Posterior vena cava (tissue), 2 donors: ENCODE measurements at places on chromosomes 7 and 10. TPM values are rescaled to one million over a fixed set of nuclear protein-coding genes. Genes with fewer than 3 reads are reported as not detected.
A peak's percentile ranks its signal among the peaks of the same experiment; 100 is the strongest.

The PKD2L1 gene
- not detected for total RNA-seq

GRCh38 chr7:55912748-55913158 is 25.5 kb downstream of the ZNF713 start:
- DNase-seq: no peak

The PARG gene
- total RNA-seq: 24.0 TPM

DNA sequence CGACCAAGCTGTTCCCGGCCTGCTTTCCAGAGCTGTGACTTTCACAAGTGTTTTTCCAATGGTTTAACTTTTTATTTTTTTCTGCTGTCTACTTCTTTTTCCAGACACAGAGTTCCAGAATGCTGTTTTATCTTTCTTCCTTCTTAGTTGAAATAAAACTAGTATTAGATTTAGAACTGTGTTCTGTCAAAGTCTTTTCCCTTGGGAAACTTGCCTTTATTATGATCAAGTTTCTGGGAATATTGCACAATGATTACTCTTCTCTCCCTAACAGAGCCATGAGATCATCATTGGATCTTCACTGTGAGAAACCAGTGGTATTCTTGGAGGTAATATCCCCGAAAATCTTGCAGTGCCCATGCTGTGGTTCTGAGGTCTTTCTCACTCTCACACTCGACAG is 104.9 kb upstream of the KCND2 start:
- no peak for DNase-seq

The HMX2 gene
- total RNA-seq: not detected

- DNase-seq: no peak
Observed at GRCh38 chr7:100394077-100394476, 20.8 kb downstream of the PILRA start.

The PNLIPRP3 gene
- total RNA-seq: not detected

DNA sequence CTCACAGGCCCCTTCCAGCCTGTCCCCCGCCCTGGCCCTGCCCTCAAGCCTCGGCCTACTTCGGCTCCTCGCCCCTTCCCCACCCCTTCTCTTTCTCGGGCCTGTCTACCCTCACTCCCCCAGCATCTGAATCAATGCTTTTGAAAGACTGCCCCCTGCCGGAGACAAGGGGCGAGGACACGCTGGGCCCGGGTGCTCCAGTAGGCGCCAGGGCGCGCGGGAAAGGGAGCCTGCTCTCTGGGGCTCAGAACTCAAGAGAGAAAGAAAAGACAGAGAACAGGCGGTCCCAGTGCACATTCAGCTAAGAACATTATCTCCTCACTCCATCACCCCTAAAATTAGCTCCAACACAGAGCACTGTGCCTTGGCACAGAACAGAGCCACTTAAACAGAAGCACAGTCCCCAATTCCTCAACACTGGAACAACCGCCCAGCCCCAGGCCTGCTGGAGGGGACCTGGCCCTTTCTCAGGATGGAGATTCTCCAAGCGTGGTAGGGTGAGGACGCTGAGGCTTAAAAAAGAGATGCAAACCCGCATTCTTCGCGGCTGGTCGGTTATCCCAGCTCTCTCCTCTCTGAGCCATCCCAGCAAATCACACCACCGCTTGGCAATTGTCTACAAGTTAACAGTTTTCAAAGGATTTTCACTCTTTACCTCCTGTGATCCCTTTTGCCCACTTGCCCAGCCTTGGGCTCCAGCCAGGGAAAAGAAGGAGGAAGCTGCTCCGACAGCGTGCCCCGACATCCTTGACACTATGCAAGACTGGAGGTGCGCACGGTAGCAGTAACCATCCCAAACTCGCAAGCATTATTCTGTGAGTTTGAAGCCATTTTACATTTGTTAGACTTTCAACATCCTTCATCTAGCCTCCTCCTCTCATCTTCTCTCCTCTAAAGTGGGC is 2.1 kb downstream of the GIGYF1 start:
- DNase-seq: peak; percentile 94

- no peak for DNase-seq
Observed at GRCh38 chr7:2138146-2138765, 94.5 kb downstream of the MAD1L1 start.

GRCh38 chr7:28855538-28856217 is 102.5 kb downstream of the TRIL start:
- no peak for DNase-seq
